ENCODE measurements at places on chromosomes 5 and 9. TPM values are rescaled to one million over a fixed set of nuclear protein-coding genes. Genes with fewer than 3 reads are reported as not detected.

LCN15 gene
- total RNA-seq, result 0.05 TPM

FBXO10 gene
- total RNA-seq, result 17.0 TPM

S100Z gene
- not detected for total RNA-seq

CYLC2 gene
- not detected for total RNA-seq

ANKDD1B gene
- 1.1 TPM for total RNA-seq

ERAP2 gene
- total RNA-seq, result 132 TPM

NPR3 gene
- 0.65 TPM for total RNA-seq

SCGB3A2 gene
- total RNA-seq, result not detected

PDE8B gene
- total RNA-seq, result under 0.01 TPM

PCDHGA3 gene
- total RNA-seq, result 1.2 TPM

CCDC152 gene
- total RNA-seq, result 0.51 TPM

ANXA2R gene
- 7.7 TPM for total RNA-seq

CYSRT1 gene
- total RNA-seq, result 0.37 TPM

OR1J1 gene
- not detected for total RNA-seq

PCDHGB4 gene
- 14.5 TPM for total RNA-seq

GFRA3 gene
- total RNA-seq, result not detected

LCN1 gene
- total RNA-seq, result not detected

NR6A1 gene
- total RNA-seq, result 2.9 TPM

FOXD4 gene
- total RNA-seq, result 0.17 TPM

PLCXD3 gene
- 0.51 TPM for total RNA-seq

ROR2 gene
- not detected for total RNA-seq

CNTFR gene
- total RNA-seq, result not detected

SMIM33 gene
- total RNA-seq, result not detected

PNPLA7 gene
- total RNA-seq, result 1.7 TPM

PKN3 gene
- 12.9 TPM for total RNA-seq

FOXI1 gene
- total RNA-seq, result not detected

CERCAM gene
- total RNA-seq, result 25.4 TPM

LCP2 gene
- total RNA-seq, result 2.4 TPM

ADAM19 gene
- total RNA-seq, result 43.7 TPM

TLR4 gene
- total RNA-seq, result 184 TPM

TMEM252 gene
- not detected for total RNA-seq

TAF11L5 gene
- not detected for total RNA-seq

CA9 gene
- not detected for total RNA-seq
